ENCODE measurements at places on chromosomes 11 and 22.

DNA sequence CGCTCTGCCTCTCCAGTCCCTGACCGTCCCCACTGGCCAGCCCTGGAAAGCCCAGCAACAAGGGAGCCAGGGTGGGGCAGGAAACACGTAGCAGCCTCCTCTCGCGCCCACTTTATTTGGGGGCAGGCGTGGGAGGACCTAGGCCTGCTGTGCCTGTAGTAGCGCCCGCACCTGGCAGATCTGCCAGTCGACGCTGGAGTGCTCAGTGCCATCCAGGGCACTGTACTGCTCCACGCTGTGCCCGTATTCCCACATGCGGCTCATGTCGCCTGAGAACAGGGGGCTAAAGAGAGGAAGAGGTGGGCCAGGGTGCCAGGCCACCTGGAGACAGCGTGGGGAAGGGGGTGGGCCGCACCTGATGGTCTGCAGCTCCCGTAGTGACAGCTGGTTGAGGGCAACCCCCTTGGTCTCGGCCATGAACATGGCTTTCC lies 17.0 kb upstream of the DRICH1 start:
- no peak for DNase-seq

DNA sequence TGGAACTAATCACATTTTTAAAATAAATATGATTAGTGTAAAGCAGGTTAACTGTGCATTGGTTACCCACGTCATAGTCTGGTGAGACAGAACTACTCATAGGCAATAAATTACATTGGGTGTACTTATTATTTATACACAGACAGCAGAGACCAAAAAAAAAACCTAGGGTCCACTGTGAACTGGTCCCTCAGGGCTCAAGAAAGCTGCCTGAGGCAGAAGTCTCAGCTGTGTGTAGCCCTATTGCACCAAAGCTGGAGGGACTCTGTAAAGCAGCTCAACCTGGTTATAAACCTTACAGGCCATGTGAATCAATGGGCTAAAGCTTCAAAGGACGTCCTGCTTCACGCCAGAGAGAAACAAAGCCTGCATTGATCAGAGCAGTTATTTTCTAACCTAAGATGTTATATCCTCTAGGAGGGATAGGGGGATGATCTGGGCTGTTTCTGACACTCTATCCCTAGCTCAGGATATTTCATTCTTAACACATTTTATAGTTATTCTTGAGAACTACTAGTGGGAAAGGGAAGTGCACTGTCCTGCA lies 432.2 kb upstream of the ANO3 start:
- no peak for DNase-seq

DNA sequence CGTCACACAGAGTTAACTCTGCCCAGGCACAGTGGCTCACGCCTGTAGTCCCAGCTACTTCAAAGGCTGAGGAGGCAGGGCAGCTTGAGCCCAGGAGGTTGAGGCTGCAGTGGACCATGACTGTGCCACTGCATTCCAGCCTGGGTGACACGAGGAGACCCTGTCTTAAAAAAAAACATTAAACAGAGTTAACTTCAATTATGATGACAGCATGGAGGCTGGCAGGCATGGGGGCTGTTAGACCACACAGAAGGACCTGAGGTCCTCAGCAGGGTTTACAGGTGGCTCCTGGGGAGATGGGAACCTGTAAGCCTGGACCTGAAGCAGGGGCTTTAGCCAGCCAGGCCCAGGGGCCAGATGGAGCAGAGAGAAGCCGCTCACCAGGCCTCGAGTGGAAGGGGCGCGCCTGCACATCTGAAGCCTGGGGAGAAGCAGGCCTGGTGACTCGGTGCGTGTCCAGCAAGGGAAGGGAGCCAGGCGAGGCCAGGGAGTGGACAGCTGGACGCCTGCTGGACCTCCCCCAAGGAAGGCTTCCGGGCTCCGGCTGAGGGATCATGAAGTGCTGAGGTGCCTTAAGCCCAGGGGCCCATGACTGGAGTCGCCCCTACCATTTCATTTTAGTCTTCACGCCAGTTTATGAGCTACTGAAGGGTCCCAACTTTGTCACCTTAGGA lies 25.3 kb downstream of the RPUSD4 start:
- DNase-seq: no peak

GRCh38 chr22:27298332-27298731 lies 503.2 kb downstream of the MN1 start:
- DNase-seq: no peak

DNA sequence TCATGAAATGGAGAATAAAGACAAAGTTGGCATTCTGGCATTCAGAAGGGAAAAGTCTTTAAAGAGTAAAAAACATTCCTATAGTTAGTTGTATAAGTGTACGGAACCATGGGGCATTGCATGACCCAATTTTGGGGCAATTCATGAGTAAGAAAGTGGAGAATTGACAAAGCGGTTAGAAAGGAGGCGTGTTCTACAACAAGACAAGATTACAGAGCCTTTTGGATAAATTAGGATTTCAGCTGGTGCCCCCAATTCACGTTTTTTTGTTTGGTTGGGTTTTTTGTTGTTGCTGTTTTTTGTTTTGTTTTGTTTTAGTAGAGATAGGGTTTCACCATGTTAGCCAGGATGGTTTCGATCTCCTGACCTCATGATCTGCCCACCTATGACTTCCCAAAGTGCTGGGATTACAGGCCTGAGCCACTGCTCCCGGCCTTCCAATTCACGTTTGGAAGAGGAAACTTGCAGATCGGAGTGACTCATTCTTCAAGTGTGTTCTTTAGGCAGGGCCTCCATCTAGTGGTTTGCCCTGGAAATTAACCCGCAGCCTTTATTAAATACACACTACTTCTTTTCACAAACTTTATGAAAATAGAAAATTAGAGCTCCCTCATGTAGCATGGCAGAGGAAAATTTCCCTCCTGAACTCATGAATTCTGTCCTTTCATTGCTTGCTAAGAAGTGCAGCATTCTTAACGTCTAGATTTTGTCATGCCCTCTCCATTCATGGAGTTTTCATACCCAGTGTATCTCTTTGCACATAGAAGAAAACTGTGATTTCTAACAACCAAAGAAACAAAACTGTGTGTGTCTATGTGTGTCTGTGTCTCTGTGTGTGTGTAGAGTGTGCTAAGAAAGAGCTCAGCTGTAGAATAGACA lies 118.1 kb downstream of the BBOX1 start:
- peak; percentile 59 for DNase-seq
